Inflammatory macrophage (primary cell): ENCODE measurements at places on chromosomes 11 and 22.
A peak's percentile ranks its signal among the peaks of the same experiment; 100 is the strongest.

GRCh38 chr22:31337178-31337577 lies 9.0 kb downstream of the PATZ1 start:
- DNase-seq: no peak

DNA sequence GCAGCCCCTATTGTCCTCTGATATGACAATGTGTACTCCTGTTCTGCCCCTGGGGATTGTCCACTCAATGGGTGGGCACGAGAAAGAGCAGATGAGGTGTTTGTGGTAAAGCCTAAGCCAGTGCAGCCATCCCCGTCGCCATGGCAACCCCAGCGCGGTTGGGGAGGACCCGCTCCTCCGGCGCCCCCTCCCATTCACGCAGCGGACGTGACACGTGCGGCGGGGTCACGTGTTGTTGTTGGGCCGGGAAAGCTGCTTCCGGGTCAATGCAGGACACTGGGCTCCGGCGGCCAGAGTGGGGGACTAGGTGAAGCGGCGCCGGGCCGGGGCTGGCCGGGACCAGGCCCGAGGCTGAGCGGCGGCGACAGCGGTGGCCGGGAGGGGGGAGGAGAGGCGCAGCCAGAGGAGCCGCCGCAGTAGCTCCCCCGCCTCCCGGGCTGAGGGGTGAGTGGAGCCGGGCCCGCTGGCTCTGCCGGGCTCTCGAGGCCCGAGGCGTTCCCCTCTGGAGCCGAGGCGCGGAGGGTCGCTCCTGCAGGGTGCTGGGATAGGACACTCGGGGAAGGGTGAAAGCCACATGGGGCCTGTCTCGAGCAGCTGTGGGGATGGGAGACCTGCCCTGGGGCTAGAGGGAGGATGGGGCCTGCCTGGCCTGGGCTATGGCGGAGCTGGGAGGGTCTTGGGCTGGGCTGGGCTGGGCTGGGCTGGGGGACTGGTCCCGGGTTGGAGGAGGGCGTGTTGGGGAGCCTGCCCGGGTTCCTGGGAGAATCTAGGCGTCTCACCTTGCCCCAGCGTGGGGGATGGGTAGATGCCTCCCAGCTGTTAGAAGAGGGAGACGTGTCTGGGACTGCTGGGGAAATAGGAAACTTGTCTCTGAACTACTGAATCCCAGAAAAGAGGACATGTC lies at the start of gene TBCEL:
Gene TBCEL, plus strand, starts transcription at position 255 of the 904 bp plus-strand sequence. CDS start 21,589 bp downstream, outside the sequence.
- peak; percentile 58 for DNase-seq

DNA sequence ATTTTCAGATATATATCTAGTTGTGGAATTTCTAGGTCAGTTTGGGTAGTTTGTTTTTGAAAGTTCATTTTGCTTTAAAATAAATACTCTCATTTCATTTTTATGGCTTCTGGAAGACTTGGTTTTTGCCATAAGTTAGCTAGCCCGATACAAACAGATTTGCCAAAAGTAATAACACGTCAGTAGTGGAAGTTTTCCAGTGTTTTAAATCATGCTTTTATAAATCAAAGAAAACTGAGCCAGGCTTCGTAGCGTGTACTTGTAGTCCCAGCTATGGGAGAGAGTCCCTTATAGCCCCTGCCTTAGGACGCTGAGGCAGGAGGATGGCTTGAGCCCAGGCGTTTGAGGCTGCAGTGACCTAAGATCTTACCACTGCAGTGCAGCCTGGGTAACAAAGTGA lies 21.7 kb upstream of the MICALL1 start:
- DNase-seq: no peak

GRCh38 chr22:43827003-43827735 lies 15.1 kb upstream of the EFCAB6 start:
- no peak for DNase-seq
